Fibroblast of lung (primary cell): ENCODE measurements at places on chromosomes 11 and 22.

DNA sequence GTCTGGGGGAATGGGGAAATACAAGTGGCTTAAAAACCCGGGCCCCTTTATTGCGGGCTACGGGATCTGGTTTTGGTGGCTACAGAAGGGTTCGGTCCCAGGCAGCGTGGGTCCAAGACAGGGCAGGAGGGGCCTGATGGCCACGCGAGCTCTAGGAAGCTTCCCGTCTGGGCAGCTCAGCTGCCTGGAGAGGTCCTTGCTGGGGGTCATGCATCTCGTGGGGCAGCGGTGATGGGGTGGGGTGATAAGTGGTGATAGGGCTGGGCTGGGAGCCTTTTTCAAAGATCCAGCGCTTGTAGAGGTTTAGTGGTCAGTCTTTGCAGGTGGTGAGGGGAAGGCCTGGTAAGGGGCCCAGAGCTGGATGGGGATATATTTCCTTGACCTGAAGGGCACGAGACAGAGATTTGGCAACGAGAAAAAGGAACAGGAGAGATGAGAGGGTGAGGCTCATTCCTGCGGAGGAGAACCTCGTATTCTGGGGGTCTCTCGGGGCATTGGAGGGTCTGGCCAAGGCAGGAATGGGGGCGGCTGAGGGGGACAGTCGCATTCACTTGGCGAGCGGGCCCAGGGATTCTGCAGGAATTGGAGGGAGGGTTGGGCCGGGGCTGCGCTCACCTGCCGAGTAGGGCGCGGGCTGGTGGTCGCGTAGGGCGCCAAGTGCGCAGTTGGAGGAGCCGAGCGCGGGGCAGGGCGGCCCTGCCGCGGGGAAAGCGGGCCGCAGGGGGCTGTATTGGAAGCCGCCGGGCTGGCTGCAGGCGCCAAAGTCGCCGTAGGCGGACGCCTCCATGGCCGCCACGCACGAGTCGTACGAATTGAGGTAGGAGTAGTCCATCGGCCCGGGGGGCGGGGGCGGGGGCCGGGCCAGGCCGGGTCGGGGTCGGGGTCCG, 560 bp downstream of the PHOX2A start:
- DNase-seq: no peak

DNA sequence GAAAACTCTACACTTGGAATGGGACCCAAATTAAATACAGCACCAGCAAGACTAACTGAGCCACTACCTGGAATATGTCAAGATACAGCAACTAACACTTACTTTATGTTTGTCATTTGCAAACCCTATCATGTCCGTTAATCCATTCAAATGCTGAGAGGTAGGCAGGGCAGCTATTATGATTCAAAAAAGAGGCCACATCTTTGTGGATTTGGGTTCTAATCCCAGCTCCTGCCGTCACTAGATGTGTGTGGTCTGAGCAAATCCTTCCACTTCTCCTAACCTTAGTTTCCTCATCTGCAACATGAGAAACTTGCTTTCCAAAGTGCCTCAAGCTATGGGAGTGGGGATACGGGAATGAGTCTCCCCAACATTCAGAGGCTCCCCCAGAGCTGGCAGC, 24.2 kb downstream of the FLI1 start:
- no peak for DNase-seq

- DNase-seq: no peak
These were observed 696.3 kb downstream of the DLG2 start for GRCh38 chr11:84930863-84931262.

DNA sequence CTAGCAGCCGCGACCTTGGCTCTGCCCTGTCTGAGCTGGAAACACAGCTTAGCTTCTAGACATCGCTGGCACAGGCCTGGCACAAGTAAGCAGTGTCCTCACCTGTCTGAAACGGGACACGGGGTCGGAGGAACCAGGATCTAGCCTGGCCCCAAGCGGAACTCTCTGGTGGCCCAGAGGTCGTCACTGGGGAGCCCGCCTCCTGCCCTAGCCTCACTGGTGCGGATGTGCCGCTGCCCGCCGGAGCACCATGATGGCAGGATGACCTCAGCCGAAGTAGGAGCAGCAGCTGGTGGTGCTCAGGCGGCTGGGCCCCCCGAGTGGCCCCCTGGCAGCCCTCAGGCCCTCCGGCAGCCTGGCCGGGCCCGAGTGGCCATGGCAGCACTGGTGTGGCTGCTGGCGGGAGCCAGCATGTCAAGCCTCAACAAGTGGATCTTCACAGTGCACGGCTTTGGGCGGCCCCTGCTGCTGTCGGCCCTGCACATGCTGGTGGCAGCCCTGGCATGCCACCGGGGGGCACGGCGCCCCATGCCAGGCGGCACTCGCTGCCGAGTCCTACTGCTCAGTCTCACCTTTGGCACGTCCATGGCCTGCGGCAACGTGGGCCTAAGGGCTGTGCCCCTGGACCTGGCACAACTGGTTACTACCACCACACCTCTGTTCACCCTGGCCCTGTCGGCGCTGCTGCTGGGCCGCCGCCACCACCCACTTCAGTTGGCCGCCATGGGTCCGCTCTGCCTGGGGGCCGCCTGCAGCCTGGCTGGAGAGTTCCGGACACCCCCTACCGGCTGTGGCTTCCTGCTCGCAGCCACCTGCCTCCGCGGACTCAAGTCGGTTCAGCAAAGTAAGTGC, 871 bp downstream of the SLC35E4 start:
- peak; percentile 17 for DNase-seq

DNA sequence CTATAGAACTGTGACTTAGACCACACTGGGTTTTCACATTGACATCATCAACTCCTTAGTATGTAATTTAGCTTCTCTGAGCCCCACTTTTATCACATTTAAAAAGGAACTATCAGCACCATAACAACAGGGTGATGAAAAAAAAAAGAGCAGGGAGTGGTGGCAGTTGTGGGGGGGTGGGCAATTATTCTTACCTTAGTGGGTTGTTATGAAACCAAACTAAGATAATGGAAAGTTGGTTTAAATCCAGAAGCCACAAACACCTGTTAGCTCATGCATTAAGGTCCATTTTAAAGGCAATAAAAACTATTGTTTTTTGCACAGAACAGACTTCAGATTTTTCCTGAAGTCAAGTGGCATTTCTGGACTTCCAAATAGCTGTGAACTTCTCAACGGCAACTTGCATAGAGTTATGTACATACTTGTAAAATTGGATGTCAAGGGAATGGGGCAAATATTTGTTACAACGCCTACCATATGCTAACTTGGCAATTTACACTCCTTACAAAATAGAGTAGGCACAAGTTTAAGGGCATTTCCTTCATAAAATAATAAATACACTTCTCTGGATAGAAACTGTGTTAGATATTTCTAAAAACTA, 793.6 kb downstream of the DLG2 start:
- no peak for DNase-seq

DNA sequence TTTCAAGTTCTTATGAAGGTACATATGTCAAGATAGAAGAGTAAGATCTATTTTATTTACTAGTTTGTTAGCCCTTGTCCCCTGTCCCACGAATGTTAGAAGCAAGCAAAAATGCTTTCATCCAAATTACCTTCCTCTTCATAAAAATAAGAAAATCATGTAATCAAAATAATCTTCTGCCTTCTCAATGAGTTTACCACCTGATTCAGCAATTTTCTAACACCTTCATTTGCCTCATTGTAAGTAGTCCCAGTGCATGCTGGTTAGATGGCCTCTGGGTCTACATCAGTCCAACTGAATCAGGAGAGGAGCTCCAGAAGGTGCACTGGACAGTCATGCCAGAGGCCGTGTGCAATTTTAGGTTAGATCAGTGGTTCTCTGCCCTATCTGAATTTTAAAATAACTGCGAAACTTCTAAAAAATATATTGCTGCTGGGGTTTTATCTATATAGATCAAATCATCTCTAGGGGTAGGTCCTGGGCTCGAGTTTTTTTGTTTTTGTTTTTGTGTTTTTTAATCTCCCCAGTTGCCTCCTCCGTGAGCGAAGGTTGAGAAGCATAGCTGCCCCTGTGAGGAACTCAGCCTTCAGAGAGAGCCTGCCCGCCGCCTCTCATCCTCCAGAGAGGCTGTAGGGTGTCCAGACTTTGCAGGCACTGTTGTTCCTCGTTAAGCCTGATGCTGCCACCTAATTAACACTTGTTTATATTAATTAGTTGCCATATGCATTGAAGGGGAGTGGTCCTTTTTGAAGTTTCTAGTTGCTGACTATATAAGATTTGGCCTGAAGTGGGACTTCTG, 32.2 kb downstream of the C22orf31 start:
- no peak for DNase-seq

DNA sequence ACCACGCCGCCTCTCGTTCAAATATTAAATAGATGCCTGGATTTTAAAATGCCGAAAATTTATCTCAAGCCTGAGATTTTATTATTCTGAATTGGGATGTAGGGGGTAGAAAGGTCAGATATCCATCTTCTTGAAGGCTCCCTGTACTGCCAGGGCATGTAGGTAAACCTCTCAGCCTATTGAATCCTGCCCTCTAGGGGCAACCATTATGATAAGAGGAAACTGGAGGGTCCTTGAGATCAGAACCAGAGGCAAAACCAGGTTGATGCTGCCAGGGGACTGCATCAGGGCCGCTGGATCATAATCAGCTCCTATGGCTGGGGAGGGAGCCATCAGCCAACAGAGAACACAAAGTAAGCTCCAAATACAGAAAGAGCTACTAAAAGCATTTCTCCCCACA, 92.4 kb downstream of the KCNC1 start:
- DNase-seq: no peak

GRCh38 chr11:13596611-13597326, 71.7 kb upstream of the FAR1 start:
- DNase-seq: no peak
